Activated CD4-positive, alpha-beta T cell treated with anti-CD3 and anti-CD28 coated beads for 24 hours (primary cell): ENCODE measurements at places on chromosomes 6 and 20.

GRCh38 chr6:6392214-6393068, 72.0 kb upstream of the F13A1 start:
- no peak for DNase-seq

GRCh38 chr6:133894369-133894768, 5.5 kb downstream of the TCF21 start:
- DNase-seq, result no peak

GRCh38 chr20:57712851-57713504, 3.2 kb upstream of the PMEPA1 start:
- no peak for DNase-seq

DNA sequence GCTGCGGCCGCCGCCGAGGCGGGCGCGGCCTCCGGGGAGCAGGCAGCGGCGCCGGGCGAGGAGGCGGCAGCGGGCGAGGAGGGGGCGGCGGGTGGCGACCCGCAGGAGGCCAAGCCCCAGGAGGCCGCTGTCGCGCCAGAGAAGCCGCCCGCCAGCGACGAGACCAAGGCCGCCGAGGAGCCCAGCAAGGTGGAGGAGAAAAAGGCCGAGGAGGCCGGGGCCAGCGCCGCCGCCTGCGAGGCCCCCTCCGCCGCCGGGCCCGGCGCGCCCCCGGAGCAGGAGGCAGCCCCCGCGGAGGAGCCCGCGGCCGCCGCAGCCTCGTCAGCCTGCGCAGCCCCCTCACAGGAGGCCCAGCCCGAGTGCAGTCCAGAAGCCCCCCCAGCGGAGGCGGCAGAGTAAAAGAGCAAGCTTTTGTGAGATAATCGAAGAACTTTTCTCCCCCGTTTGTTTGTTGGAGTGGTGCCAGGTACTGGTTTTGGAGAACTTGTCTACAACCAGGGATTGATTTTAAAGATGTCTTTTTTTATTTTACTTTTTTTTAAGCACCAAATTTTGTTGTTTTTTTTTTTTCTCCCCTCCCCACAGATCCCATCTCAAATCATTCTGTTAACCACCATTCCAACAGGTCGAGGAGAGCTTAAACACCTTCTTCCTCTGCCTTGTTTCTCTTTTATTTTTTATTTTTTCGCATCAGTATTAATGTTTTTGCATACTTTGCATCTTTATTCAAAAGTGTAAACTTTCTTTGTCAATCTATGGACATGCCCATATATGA, 3.2 kb downstream of the MARCKS start:
- DNase-seq, result no peak

- DNase-seq, result no peak
These were observed 439.4 kb downstream of the PHF3 start for GRCh38 chr6:64074981-64075380.

- DNase-seq, result peak; percentile 18
These were observed 143.6 kb upstream of the GJE1 start for GRCh38 chr6:141988954-141989705.

GRCh38 chr20:60586269-60587050, 628.2 kb downstream of the CDH26 start:
- no peak for DNase-seq
